ENCODE measurements at places on chromosomes 13 and 19.

- no peak for DNase-seq
Observed at GRCh38 chr13:44549476-44549875, 26.7 kb downstream of the TSC22D1 start.

GRCh38 chr19:39411081-39411831 is 1.2 kb upstream of the PLEKHG2 start:
- no peak for DNase-seq

- DNase-seq = no peak
Observed at GRCh38 chr13:18954254-18954653, 227.4 kb downstream of the TUBA3C start.

GRCh38 chr19:46761418-46761831 is 15.2 kb upstream of the STRN4 start:
- DNase-seq = no peak

- DNase-seq = no peak
Observed at GRCh38 chr19:17755443-17755890, 4.2 kb downstream of the FCHO1 start.

- no peak for DNase-seq
Observed at GRCh38 chr19:38736036-38736412, 8.2 kb downstream of the CAPN12 start.

Data from forelimb muscle (tissue), 1 donor.